ENCODE measurements at places on chromosomes 2 and 18.

GRCh38 chr2:105129722-105130232 lies 91.9 kb downstream of the MRPS9 start:
- no peak for DNase-seq

DNA sequence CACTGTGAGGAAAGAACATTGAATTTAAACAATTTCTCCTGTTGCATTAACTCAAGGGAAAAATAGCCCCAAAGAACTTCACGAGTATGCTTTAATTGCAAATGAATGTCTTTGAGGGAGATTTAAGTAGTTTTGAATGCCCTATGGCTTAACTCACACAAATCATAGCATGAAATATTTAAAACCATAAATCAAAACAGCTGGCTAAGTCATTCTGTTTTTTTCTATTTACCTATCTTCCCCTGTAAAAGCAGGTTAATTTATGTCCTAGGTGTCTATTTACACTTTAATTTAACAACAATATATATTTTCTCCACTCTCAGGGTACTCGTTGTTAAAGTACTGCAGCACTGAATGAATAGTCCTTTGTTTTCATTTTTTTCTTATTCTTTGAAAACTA lies 118.8 kb upstream of the PIEZO2 start:
- DNase-seq = no peak

- DNase-seq = no peak
Observed at GRCh38 chr2:178265851-178266250, 71.5 kb downstream of the OSBPL6 start.

- DNase-seq = no peak
Observed at GRCh38 chr18:10060841-10061240, 147.0 kb downstream of the VAPA start.

- DNase-seq = no peak
Observed at GRCh38 chr2:79084495-79085135, 3.2 kb downstream of the REG1B start.

DNA sequence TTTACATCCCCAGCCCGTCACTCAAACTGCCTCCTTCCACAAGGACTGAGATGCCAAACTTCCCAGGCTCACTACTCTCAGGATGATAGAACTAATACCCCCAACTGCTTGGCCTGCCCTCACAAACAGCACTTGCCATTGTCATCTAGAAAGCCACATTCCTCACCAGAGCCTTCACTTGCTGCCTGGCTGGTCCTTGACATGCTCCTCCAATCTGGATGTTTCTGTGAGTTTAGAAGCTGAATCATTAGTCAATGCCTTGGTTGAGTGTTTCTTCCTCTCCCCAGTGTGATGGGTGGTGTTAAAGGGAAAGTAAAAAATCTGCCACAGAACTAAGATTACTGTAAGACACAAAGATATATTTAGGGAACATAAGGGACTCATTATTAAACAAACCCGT lies 52.5 kb downstream of the MARCHF4 start:
- no peak for DNase-seq

DNA sequence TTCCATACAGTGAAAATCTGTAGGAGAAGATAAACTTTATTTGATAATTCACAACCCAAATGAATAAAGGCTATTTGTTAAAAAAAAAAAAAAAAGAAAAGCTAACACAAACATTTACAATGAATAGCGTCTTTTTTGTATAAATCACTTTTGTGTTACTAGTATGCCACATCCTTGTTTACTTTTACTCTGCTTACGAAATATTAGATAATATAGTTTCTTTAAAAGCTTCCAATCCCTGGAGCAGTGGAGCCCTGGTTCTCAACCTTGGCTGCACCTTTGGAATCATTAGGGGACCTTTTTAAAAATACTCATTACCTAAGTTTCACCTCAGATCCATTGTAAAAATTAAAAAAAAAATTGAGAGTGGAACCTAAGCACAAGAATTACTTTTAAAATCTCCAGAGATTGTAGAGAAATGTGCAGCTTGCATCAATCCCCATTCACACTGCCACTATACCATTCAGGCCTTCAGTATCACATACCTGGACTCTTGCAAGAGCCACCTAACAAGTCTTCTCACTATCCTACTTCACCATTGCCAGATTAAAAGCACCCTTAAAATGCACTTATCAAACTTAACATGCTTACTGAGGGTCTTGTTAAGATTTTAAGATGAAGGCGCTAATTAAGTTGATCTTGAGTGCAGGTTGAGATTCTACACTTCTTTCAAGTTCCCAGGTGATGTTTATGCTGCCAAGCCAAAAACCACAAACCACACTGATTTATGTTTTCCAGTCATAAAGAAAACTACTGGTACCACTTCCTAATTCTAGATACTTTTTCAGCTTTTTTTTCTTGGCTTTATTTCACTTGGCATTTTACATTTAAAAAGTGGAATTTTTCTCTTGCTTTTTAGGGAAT lies 59.7 kb upstream of the ZC3H15 start:
- no peak for DNase-seq

DNA sequence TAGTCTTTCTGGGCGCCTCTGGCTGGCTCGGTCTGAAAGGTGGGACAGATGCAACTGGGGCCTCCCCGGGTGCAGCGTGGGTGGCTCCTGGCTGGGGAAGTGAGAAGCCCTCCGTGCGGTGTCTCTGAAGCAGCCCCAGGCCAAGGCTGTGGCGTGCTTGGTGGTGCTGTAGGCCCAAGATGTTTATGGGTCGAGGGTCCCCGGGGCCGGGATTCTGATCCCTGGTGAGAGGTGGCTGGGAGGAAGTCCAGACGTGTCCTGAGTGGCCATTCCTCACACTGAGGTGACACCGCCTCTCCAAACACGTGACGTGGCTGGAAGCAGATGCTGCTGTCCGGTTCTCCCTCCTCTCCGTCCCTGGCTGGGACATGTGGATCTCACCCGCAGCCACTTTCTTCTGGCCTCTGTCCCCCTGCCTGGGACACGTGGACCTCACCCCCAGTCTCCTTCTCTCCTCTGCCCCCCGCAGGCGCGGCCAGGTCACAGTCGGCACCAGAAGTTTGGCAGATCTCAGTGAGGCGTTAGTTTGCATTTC lies 12.6 kb downstream of the RTP5 start:
- no peak for DNase-seq

DNA sequence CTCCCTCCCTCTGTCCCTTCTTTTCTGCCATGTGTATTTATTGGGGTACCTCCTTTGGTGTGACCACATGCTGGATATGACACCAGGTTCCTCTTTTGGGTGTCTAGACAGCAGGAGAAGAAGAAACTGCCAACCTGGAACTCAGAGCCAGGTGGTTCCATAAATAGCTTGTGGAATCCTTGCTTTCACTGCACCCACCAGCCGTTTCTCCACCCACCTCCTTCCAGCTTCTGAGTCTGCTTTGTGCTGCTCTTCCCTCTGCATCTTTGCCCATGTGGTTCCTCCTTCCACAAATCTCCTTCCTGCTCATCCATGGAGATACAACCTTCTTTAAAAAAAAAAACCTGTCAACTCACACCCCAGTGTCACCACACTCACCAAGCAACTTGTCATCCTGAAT lies 80.2 kb upstream of the SKOR2 start:
- no peak for DNase-seq

DNA sequence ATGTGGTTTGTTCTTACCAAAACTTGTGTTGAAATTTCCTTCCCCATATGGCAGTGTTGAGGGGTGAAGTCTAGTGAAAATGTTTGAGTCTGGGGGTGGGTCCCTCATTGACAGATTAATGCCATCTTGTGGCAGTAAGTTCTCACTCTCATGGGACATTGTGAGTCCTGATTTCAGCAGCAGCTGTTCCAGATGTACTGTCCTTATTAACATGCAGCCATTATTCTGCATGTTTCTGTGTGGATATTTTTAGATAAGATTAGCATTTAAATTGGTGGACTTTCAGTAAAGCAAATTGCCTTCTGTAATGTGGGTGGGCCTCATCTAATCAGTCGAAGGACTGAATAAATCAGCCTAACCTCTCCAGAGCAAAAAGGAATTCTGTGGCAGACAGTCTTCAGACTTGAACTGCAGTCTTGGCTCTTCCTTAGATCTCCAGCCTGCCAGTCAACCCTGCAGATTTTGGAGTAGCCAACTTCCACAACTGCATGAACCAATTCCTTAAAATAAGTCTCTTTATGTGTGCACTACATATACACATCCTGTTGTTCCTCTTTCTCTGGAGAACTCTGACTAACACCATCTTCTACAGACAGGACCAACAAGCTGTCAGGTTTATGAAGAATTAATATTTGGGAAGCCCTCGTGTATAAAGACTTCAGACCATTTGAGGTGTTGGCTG lies 138.7 kb upstream of the ZNF516 start:
- DNase-seq = no peak

GRCh38 chr2:173048522-173048896 lies 27.1 kb upstream of the MAP3K20 start:
- no peak for DNase-seq

DNA sequence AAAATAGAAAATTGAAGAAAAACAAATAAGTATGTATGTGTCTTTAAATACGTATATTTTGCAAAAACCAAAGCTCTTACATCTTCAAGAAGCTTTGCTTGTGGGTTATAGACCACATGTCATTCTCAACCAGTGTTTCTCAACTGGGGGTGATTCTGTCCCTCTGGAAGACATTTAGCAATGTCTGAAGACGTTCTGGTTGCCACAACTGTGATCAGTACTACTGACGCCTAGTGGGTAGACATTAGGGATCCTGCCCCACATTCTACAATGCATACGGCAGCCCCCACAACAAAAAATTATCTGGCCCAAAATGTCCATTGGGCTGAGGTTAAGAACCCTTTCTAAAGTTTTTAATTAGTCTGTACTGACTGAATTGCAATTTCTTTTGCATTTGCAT lies 48.4 kb downstream of the UNC50 start:
- DNase-seq = no peak

DNA sequence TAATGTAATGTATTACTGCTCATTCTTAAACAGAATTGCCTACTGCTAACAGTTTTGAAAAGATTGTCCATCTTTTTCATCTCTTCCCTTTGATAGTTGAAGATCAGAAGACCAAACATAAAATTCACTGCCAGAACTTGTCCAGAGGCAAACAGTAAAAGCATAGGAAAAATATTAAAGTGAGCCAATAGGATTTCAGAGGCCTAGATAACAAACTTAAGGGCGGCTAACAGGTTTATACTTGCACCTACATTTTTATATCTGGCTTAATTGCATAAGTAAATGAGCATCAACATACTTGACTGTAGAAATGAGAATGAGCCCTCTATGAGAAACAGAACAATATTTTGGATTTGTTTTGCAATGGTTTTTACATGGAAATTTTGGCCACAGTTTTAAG lies 30.3 kb downstream of the ZC3H15 start:
- no peak for DNase-seq

DNA sequence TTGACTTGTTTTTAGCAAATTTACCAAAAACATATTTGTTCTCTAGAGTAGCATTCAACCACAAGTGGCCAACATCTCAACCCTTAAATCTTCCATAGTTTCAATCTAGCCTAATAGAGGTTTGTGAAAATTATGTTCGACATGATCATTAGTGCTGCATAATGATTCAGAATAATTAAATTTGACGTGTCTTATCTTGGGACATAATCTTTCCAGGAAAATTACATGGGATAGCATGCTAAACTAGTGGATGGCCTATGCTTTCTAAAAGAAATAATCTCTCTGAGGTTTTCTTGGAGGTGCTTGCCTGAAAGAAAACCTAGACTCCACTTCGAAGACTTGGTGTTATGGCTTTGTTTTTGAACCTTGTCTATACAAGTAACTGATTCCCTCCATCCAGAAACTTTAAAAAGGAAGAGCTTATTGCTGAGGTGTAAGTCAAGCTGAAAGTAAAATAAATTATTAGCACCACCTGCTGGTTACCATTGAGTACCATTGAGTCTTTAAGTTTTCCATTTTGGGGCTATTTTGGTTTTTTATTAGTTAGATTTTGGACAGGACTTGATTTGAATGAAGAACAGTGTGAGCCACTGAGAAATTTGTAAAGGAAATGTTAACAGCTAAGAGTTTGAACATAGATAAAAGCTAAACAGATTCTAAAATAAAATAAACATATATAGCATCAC lies 32.7 kb downstream of the COX7A2L start:
- DNase-seq = no peak
